DMS153 (cell line): ENCODE measurements at places on chromosomes 6 and 20.

DNA sequence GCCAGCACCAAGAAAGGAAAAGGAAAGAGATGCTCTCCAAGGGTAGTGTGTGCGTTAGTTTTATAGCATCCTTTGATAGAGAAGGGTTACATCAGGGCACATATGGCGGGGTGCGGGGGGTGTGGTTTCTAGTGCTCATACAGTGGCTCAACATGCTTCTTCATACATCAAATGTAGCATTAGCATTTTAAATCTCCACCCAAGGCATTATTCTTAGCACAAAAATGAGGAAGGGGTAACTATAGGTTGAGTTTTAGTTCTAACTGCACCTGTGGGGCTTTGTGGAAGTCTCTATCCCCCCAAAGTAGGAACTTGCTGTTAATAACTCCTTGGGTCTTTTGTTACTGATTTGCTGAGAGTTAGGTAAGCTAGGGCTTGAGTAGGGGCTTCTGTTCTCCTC is 89.3 kb downstream of the CEP57L1 start:
- DNase-seq, result no peak

DNA sequence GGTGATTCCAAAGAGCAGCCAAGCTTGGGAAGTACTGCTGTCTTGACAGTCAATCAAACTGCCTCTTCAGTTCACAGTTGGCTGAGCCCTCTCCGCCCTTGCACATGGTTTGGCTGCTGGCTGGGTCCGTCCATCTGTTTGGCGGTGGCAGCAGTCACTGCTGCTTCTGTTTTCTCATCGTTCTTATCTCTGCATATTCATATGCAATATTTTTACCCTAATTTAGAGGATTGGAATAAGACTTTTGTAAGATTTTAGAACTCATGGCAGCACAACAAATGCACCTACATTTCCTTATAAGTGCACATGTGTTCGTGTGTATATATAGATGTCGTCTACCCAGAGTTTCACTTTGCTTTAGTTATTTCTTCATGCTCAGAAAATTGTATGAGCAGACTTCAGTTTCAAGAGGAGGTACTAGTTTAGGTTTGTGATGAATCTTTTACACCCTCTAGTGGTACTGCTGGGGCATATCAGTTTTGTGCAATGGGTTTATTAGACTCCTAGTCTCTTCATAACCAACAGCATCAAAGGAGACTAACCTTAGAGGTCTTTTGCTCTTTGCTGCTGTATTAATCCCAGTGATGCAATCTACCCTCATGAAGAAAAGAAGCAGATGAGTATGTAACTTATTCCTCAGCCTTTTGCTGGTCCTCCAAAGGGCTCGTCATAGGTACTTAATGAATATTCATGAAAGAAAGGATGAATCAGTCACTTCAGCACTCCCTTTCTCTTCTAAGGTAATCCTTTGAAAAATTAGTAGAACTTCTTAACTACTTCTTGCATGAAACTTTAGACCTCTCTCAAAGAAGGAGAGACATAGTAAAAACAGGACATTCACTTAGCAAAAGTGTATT is 44.3 kb downstream of the KHDC1L start:
- peak; percentile 51 for DNase-seq

DNA sequence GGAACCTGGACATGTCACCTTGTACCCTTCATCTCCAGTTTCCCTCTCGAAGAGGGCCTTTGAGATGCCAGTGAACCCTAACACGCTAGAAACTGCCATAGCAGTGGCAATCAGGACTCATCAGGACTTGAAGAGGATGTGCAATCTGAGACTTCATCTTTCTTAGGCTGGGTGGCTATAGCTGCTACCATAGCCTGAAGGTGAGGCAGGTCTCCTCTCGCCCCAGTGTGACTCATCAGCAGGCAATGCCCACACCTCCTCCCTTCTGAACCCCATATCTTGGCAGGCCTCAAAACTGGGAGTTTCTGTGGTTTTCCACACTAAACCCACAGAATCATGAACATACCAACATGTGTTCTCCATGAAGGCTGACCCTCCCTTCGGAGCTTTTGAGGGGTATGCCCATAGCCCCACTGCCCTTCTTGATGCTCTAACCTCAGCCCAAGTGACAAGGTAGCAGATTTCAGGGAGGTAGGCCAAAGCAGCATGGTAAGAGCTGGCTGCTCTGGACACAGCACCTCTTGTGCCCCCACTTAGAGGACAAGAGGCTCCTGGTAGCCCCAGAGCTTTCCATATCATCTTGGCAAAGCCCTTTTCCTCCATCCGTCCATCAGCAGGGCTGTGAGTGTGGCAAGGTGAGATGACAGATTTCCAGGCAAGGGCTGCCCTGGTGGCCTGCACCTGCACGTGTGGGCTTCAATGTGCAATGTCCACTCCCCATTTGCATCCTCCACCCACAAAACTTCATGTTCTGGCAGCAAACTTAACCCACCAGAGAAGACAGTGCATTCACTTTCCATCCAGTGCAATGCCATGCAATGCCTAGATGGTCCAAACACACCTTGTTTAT is 2.6 kb downstream of the BLCAP start:
- no peak for DNase-seq

- DNase-seq, result no peak
Observed at GRCh38 chr6:36959555-36960250, 5.2 kb downstream of the PI16 start.
